BJ (cell line): ENCODE measurements at places on chromosomes 6 and 20. TPM values are rescaled to one million over a fixed set of nuclear protein-coding genes. Genes with fewer than 3 reads are reported as not detected.

GRCh38 chr6:143559051-143559660 lies 47.6 kb upstream of the FUCA2 start:
- DNase-seq: no peak

DNA sequence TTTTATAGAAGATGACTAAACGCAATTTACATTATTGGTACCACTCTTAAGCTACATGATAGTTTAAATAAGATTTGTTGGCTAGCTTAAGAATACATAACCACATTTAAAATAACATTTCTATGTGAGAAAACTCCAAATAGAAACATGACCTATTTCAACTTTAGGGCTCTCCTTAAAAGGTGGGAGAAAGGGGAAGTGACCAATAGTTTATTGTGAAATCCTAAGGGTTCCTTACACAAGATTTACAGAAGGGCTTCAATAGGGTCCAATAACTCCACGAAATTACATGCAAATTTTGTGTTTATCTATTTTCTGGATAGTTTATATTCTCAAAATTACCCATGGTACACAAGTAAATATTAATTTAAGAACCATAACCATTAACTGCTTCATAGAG lies 91.6 kb upstream of the DST start:
- DNase-seq: no peak

The RIMS1 gene
- 0.28 and 0.29 TPM in 2 replicates for polyA plus RNA-seq

GRCh38 chr6:69994251-69994650 lies 127.9 kb downstream of the COL19A1 start:
- DNase-seq: no peak

DNA sequence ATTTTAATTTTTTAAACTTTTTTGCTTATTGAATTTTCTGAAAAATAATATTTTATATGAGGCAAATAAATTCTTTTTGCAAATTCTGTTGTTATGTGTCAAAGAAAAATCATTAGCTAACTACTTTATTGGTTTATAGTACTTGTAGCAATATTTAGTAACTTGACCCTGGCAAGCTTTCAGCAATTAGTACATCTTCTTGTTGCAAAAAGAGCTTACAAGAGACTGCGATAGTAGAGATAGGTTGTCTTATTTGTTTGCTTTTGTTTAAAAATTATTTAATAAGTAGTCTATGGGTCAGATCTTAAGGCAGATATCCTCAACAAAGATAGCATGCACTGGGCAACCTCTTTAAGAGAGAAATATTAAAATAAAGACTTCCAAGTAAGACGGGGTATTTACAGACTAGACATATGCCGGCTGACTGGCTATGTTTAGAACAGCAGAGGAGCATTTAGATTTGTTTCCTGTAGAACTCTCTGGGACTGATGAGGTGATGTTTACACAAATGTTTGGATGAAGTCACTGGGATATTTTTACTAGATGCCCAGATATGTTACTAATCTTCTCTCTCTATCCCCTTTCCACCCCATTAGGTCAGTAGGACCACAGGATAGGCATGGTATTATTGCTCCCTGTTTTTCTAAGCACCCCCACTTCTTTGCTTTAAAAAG lies 25.0 kb downstream of the VGLL2 start:
- no peak for DNase-seq

- no peak for DNase-seq
Observed at GRCh38 chr20:63296531-63297299, 3.7 kb downstream of the COL20A1 start.

DNA sequence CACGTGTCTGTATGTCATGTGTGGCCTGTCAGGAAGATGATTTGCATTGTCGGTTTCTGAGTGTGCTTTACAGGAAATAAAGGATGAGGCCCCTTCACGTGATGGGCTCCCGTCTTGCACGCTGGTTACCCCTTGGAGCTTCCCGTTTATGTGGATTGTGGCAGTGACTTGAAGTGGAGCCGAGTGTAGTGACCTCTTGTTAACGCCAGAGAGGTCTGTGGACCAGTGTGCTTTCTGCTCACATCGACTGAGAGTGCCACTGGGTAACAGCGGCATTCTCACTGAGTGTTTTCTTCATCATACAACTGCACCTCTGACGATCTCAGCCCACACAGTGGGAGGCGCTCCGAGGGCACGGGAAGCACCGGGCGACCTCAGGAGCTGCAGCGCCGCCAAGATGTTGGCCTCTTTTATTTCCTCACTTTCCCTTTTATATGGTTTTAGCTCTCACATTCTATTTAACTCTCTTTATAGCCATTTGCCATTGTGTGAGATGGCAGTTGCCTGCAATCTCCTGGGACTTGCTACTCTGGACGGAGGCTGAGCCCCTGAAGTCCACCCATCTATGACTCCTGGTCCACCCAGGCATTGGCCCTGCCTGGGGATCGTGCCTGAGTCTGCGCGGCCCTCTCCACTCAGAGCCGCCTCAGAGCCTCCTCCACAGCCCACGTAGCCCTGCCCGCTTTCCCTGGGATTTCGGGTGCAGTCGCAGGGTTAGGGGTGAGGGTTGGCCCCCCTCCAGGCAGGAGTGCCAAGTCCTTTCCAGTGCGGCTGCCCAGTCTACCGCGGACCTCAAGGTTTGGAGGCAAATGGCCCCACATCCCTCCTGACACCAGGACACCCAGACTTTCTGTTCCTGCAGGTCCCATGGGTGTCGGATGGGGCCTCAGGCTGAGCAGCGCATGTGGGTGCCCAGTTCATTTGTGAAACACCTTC lies 238.9 kb downstream of the ERMARD start:
- DNase-seq: no peak

DNA sequence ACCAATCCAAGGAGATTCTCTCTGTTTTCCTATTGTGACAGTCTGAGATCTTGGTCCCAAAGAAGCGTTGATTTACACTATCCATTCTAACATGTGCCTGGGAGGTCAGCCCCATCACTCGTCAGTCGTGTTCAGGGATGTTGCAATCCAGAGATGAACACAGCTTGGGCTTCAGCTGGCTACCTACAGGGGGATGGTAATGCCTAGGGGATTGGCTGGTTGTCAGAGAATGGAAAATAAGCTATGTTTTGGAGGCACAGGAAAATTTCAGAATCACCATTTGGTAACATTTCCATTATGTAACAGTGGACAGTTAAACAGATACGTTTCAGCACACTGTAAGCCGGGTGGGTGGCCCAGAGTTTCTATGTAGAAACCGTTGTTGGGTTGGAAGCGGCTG lies 147.1 kb upstream of the RALGAPA2 start:
- no peak for DNase-seq

The HRH3 gene
- polyA plus RNA-seq: not detected in 2 replicates

DNA sequence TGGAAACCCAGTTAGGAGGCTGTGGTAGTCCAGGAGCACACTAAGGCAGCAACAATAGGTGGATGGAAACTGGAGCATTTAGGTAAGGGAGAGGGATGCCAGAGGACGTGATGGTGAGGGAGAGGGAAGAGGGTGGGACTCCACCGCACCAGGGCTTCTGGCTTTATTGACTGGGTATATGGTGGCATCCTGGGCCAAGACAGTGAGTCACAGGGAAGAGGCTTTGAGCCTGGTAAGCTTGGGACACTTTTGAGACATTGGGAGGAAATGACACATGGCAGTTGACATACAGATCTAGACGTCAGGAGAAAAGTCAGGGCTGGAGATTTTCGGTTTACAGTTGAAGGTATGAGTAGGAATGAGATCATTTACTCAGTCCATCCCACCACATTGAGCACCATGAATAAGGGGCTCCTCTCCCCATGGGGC lies 14.9 kb downstream of the NT5E start:
- peak; percentile 68 for DNase-seq

DNA sequence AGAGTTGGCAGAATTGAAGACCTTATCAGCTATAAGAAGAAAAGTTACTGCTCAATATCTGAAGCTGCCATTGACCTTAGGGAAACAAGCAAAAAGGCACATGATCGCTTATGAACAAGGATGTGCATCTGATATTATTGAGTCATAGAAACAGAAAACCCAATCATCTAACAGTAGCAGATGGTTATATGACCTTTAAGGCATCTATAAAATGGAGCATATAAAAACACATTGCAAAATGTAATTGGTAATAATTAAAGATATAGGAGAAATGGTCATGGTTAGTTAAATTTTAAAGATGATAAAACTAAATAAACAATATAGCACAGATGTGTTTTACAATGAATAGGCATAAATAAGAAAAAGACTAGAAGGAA lies 260.1 kb upstream of the TAB2 start:
- no peak for DNase-seq

GRCh38 chr20:40459299-40459698 lies 229.7 kb downstream of the MAFB start:
- DNase-seq: no peak

DNA sequence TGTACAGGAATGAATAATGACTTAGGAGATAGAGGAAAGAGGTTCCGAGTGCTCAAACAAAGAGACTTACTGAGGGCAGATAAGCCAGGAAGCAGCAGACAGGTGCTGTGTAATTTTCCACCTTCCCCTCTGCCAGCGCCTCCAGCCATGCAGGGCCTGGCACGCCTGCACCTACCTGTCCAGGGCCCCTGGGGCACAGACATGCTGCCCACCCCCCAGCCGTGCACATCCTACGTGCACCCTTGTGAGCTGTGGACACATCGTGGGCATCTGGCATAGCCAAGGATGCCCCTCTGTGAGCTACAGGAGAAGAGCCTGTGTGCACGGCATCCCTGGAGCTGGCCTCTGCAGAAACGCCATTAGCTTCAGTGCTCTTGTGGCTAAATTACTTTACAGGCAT lies 7.1 kb upstream of the SMOC2 start:
- no peak for DNase-seq

DNA sequence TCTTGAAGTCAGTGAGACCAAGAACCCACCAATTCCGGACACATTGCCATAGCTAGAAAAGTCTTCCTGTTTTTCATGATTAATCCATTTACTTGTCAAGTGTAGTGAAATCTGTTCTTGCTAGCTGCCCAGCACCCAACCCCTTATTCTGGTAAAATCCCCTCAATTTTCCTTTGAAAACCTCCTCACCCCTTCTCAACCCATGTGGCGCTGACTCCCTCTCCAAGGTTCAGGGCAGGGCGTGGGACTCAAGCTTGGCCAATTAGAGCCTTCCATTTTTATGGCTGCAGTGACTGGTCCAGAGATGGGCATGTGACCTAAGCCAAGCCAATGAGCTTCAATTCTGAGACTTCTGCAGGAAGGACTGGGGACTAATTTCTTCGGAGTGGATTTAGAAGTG lies 9.8 kb upstream of the ZBP1 start:
- no peak for DNase-seq

- DNase-seq: no peak
Observed at GRCh38 chr6:120005292-120005976, 655.9 kb upstream of the MAN1A1 start.

GRCh38 chr6:22470454-22471131 lies 98.8 kb upstream of the HDGFL1 start:
- no peak for DNase-seq

DNA sequence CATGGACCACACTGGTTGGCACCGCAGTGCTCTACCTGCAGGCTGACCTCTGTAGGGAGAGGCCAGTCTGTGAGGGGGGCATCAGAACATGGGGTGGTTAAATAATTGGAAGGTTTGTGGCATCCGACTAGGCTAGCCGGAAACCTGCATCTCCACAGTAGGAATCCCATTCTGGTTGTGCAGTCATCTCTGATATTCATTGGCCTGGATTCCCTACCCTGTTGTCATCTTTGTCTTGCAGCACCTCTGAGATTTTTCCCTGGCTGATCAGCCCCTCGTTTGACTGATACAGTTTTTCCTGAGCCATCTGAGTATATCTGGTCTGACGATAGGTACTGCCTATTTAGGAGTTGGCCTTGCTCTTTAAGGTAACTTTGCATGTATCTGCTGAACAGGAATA lies 259.4 kb downstream of the TMEM242 start:
- no peak for DNase-seq

The ABT1 gene
- polyA plus RNA-seq: 16.1 and 18.4 TPM in 2 replicates

The ANKRD60 gene
- polyA plus RNA-seq: not detected in 2 replicates

The FITM2 gene
- polyA plus RNA-seq: 3.8 and 6.7 TPM in 2 replicates

DNA sequence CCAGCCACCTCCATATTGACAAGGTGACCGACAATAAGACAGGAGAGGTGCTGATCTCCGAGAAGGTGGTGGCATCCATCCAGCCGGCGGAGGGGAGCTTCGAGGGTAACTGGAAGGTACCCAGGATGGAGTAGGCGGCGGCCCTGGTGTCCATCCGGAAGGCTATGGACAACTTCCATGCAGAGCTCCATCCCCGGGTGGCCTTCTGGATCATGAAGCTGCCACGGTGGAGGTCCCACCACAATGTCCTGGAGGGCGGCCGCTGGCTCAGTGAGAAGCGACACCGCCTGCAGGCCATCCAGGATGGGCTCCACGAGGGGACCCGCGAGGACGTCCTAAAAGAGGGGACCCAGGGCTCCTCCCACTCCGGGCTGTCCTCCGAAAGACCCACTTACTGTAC lies 17.0 kb downstream of the DEFB115 start:
- no peak for DNase-seq

DNA sequence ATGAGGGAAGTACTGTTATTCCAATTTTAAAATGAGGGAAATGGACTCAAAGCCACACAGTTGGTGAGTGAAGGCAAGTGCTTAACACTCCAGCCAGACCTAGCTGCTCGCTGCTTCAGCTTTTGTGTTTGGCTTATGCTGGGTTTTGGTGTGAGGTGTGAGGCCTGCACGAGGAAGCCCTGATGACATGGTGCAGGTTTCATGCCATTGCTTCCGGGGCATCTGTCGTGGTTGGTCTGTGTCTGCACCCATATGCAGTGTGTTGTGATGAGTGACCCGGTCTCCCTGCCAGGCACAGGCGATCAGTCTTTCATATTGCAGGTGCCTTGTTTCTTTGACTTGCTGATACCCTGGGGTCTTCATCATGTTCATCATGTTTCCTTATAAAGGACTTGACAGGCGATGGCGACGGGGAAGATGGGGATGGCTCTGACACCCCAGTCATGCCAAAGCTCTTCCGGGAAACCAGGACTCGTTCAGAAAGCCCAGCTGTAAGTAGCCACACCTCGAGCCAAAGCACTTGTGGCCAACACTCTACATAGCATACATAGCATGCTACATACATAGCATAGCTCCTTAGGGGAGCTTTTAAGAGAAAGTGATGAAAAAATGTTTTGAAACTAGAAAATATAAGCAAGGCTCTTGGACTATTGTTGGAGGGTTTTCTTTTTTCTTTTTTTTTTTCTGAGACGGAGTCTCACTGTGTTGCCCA lies 22.3 kb downstream of the DNMT3B start:
- DNase-seq: no peak

The LAMP5 gene
- 0.06 and 0.12 TPM in 2 replicates for polyA plus RNA-seq

DNA sequence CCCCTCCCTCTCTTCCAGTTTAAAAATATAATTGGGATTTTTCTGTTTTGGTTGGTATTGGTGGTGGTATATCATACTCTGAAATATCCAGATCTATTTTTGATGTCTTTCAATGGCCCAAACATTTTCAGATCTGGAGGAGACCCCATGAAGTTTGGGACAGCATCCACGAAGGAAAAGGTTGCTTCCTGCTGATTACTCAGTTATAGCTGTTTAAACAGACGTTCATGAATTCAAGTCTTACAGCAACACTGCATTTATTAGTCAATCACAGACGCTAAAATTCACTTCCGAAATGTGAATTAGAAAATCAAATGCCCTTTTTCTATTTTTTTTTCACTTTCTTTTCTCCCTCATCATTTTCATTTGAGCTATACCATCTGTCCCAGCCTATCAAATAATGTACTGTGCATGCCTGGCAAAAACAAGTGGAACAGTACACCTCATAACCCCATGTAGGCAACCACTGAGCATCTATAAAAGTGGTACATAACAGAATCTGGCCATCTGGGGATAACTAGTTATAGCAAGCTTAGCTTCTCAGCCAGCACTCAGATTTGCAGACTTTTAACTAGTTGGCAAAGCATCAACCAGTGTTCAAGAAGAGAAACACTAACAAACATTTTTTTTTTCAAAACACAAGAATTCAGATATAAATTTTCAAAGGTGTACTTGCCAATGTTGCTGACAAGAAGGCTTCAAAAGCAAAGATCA lies 124.5 kb downstream of the HIVEP2 start:
- no peak for DNase-seq
